ENCODE measurements at places on chromosomes 1 and 21.

GRCh38 chr1:161779393-161779792, 13.3 kb downstream of the ATF6 start:
- no peak for DNase-seq

DNA sequence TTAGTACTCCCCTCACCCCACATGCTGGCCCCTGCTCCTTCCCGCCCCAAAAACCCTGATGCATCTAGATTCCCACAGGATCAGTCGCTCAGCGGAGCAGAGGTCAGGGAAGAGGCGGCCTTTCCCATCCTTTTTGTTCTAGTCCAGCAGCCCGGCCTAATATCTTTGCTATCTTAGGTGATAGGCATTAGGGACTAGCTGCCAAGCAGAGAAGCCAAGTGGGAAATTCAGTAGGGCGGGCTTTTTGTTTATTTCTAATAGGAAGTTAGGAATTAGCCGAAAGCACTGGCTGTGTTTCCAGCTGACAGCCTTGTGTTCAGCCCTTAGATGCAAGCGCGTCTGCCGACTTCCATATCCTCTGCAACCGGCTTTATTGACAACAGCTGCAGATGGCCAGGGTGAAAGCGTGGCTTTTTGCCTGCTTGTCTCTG, 59.0 kb upstream of the BCAR3 start:
- no peak for DNase-seq

- DNase-seq: no peak
These were observed 73.1 kb downstream of the UBIAD1 start for GRCh38 chr1:11345971-11346715.

GRCh38 chr1:93436496-93436895, 11.4 kb upstream of the FNBP1L start:
- DNase-seq: no peak

DNA sequence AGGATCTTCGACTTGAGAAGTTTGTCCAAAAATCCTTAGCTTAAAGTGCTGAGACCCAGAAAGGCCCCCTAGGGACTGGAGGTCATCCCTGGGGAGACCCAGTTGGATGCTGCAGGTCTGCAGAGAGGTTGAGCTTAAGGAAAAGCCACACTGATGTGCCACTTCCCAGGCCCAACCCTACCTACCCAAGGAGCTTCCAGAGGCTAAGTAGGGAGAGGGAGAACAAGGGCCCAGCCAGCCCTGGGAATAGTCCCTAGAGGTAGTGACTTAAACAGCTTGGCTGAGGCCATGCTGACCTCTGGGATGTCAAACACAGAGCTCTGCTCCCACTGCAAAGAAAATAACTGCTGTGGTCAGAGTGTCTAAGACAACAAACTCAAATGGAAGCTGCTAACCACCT, 693.7 kb downstream of the MATN1 start:
- DNase-seq: no peak

GRCh38 chr1:6880951-6881690, 95.9 kb downstream of the CAMTA1 start:
- DNase-seq: no peak

DNA sequence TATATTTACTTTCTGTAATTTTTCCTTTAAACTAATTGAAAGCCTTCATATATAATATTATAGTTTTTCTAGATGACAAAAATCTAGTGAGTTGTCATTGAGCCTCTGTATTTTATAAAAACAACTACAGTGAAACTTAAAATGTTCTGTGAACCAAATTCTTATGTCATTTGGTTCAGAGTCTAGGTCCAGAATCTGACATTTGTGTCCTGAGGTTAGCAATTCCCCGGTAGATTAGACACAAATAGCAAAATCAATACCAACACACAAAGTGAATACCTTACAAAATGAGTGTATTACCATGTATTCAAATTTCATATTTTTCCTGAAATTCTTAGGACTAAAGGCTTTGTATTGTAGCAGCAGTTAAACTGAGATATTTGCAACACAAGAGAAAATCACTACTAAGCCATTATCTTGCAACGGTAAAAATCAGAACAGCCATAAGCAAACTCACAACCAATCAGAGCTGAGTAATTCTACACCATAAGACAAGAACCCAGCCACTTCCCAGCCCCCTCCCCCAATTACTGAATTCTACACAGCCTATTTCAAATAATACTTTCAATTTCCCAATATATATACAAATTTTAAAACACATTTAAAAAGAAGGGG, 573.5 kb downstream of the SMYD3 start:
- DNase-seq: no peak

- DNase-seq: no peak
These were observed 100.2 kb upstream of the BTG3 start for GRCh38 chr21:17712887-17713286.

DNA sequence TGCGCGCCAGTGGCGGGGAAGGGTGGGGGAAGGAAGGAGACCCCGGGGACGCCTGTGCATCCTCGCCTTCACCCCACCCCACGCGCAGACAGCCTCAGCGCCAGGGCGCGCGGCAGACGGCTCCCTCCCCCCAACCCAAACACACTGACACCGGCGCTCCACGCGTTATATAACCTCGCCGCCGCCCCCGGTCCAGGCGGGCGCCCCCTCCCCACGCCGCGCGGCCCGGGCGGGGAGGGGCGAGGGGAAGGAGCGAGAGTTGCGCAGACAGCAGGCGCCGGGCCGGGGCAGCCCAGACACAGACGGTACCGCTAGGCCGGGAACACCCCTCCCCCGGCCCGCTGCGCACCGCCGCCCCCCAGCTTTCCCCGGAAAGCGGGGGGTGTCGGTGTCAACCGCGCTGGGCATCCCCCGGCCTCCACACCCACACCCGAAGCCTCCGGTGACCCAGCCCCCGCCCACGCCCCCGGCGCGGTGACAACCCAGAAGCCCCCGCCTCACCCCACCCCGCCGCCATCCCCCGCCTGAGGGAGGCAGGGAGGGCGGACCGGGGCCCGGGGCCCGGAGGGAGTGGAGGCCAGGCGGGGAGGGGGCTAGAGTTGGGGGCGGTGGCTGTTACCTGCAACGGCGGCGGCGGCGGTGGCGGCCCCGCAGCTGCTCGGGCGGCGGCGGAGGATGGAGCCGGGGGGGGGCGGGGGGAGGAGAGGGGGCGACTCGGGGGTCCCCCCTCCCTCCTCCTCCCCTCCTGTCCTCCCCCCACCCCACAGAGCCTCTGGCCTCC, 432 bp downstream of the AKT3 start:
- peak; percentile 77 for DNase-seq

- peak; percentile 49 for DNase-seq
These were observed 5.8 kb downstream of the IFI16 start for GRCh38 chr1:159015440-159015909.

DNA sequence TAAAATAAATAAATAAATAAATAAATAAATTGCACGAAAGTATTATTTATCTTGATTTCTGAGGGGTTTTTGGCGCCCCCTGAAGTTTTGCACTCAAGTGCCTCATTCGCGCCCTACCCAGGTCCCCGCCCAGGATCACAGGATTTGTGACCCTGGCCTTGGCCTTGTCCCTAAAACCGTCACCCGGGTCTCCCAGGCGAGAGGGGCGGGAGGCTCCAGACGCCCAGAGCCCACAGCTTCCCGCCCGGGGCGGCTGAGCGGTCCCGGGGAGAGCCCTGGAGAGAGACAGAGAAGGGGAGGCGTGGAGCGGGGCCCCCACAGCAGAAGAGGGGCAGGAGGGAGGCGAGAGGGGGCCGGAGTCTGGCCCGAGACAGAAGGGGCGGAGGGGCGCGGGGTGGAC, 91.8 kb upstream of the CASZ1 start:
- DNase-seq: no peak

GRCh38 chr1:170678027-170678600, 14.2 kb downstream of the PRRX1 start:
- DNase-seq: no peak

DNA sequence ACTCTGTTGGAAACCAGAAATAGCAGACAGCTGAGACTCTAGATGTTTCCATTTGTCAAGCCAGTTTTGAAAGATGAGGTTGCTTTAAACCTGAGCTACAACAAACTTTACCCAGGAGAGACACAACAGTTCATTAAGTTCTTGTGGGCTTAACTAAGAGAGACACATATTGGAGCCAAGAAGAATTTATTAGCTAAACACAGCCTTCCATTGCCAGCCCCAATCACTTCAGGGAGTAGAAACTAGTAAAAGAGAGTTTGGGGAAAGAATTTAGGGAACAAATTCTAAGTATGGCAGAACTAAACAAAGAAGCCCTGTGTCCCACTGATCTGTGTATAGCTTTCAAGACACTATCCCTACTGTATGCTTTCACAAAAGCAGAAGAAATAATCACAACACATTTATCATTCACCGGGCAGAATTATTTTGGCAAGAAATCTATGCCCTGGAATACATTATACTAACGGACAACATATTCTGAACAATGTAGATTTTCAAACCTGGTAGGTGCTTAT, 87.3 kb upstream of the KAZN start:
- DNase-seq: no peak

DNA sequence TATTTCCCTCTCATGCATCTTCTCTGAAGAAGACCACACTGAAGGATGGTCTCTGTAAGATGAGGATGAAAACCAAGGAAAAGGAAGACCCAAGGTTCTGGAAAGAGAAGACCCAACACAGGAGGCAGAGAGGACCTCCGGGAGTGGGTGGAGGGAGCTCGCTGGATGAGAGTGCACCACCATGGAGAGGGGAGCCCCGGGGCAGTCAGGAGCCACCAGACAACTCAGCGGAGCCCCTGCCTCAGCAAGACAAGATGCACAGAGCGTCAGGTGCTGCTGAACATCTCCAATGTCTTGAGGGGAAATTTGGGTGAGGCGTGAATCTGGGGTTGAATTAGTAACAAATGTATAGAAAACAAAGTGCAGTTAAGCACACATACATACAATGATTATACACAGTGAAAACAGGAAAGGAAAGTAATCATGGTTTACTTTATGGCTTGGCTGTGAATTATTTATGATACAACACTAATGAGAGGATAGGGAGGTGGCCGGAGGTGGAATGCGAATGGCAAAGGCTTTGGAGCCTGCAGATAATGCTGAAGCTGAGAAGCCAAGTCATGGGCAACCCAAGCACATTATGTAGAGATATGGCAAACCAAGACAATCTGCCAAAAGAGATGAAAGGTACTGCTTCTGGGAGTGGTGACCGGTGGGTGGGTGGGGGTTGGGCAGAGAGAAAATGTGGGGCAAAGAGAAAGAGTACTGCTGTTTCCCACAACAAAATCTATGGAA, 80.4 kb upstream of the EDN2 start:
- no peak for DNase-seq

- DNase-seq: no peak
These were observed 76.8 kb downstream of the FOXJ3 start for GRCh38 chr1:42258218-42258617.

GRCh38 chr1:31412732-31413404, at the start of gene SERINC2:
Gene SERINC2, plus strand, starts transcription at chr1:31413213. Its CDS starts 53 bp downstream, at chr1:31413266.
- peak; percentile 8 for DNase-seq

DNA sequence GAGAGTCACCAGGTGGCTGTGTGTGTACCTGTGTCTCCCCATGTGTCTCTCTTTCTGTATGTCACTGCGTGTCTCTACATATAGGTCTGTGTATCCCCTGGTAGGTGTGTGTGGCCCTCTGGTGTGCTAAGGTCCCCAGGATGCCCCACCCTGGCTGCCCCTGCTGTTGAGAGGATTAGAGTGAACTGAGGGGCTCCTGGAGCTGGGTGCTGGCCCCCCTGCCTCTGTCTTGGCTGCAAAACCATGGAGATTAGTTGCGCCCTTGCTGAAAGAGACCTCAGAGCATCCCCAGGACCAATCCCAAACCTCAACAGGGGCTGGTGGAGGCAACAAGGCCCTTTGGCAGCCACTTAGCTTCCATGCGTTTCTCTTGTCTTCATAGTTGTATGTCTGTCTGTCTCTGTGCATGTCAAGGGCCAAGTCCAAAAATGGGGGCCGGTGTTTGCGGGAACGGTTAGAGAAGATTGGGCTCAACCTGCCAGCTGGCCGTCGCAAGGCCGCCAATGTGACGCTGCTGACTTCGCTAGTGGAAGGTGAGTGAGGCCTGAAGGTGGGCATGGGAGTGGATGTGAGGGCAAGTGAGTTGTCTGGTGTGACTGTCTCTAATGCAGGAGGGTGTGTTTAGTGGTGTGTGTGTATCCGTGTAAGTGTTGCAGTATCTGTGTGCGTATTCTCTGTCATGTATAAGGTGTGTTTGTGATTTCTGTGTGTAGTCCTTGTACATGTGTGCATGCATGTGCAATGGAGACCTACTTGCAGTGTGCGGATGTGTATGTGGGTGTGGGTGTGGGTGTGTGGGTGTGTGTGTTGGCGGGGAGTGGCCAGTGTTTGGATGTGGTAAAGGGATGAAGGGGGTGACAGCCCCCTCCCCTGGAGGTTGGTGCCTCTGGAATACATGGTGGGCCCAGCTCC, 16.7 kb downstream of the TFAP2E start:
- no peak for DNase-seq

- DNase-seq: no peak
These were observed 366.5 kb downstream of the SIPA1L2 start for GRCh38 chr1:232263452-232263851.

GRCh38 chr1:147080006-147080661, 92.1 kb downstream of the PRKAB2 start:
- DNase-seq: no peak

GRCh38 chr1:53787655-53788054, 48.7 kb upstream of the GLIS1 start:
- DNase-seq: no peak

DNA sequence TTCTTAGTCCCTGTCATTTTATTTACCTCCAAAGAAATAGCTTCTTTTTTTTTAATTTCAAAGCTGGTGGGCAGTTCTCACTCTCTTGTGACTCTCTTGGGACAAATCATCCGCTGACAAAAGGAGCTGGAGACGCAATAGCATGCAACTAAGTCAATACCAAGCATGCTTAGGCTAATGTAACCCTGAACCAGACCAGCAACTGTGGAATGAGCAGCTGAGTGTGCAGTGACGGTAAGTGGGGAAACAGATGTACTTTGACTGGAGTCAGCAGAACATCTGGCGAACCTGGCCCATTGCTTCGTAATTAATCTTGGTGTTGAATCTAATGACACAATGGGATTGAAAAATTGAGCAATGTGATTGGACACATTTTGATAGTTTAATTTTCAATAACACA, 280.7 kb upstream of the PLXNA2 start:
- DNase-seq: no peak

GRCh38 chr1:63042278-63042677, 258.3 kb downstream of the ATG4C start:
- no peak for DNase-seq

DNA sequence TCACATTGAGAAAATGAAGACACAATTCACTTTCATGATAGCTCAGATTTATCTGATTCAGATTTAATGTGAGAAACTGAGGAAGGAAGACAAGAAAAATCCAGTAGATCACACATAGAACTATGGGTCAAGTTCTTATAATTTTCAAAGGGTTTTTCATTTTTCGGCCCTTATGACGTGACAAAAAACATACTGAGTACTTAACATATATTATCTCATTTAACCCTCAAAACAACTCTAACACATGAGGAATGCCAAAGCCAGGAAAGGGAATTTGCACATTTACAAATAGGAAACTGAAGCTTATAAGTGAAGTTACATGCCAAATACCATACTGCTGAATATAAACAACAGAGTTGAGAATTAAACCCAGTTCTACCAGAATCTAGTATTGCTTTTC, 27.6 kb downstream of the SOD1 start:
- DNase-seq: no peak

All from stimulated activated CD8-positive, alpha-beta memory T cell treated with anti-CD3 and anti-CD28 coated beads, Interleukin-12 subunit alpha, Interleukin-12 subunit beta, amount 100 ng/mL, for 4 hours (primary cell).